ENCODE measurements at places on chromosomes 12 and 14.
A peak's percentile ranks its signal among the peaks of the same experiment; 100 is the strongest.

GRCh38 chr14:93107453-93107852, 8.3 kb downstream of the ITPK1 start:
- no peak for DNase-seq

GRCh38 chr12:46267575-46267824, 1.3 kb downstream of the SLC38A1 start:
- no peak for DNase-seq

DNA sequence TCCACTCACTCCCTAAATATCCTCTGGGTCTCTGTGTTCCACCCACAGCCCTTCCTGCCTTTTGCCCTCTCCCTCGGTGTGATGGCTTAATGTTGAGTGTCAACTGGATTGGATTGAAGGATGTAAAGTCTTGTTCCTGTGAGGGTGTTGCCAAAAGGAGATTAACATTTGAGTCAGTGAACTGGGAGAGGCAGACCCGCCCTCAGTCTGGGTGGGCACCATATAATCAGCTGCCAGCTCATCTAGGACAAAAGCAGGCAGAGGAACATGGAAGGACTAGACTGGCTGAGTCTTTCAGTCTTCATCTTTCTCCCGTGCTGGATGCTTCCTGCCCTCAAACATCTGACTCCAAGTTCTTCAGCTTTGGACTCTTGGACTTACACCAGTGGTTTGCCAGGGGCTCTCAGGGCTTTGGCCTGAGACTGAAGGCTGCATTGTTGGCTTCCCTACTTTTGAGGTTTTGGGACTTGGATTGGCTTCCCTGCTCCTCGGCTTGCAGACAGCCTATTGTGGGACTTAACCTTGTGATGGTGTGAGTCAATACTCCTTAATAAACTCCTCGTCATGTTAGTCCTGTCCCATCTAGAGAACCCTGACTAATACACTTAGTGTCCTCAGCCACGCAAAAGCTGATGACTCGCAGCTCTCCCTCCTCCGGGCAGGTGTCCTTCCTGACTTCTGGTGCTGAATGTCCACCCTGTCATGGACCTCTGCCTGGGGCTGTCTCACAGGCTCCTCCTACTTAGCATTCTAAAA, 5.9 kb downstream of the DGLUCY start:
- no peak for DNase-seq

GRCh38 chr14:37114002-37114401, 58.4 kb downstream of the SLC25A21 start:
- DNase-seq, result no peak

GRCh38 chr14:82720946-82721345, 1187.3 kb upstream of the SEL1L start:
- DNase-seq, result no peak

GRCh38 chr14:34817768-34818167, 57.4 kb downstream of the BAZ1A start:
- no peak for DNase-seq

GRCh38 chr12:10331642-10332239, 24.1 kb downstream of the KLRD1 start:
- DNase-seq, result no peak

GRCh38 chr12:57215668-57216013, 953 bp upstream of the NXPH4 start:
- DNase-seq, result peak; percentile 81

DNA sequence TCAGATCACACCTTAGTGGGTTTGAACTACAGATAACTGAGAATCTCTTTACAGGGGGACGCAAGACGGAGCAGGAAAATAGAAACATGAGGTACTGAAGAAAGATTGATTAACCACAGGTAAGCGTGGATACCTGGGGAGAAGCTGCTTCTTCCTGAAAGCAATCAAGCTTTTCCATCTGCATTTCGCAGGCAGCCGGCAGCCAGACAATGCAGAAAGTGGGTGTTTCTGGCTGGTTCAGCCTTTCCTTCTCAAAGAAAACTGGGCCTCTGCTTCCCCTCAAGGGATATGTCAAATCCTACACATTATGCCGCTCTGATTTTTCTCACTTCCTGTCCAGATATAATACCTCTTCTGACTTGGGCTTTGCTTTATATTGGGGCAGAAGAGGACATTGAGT, 39.1 kb upstream of the PPFIA2 start:
- DNase-seq, result no peak

- DNase-seq, result no peak
Observed at GRCh38 chr12:108240027-108240785, 98.9 kb downstream of the CMKLR1 start.

GRCh38 chr12:16531621-16532020, 74.3 kb downstream of the LMO3 start:
- no peak for DNase-seq

DNA sequence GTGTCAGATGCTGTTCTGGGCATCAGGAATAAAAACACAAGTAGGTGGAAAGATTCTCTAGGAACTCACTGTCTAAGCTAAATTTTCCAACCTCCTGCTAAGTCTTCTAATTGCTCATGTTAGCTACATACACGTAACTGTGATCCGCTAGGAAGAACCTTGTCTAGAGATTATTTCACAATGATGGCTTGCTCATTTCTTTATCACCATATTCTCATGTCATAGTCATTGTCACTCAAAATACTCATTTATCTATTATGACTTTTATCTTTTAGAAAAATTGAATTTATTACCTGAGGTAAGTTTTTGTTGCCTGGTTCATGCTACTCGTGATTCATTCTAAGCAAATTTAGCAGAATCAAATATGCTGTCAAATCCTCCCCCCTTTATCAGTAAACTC, 1402.4 kb upstream of the FLRT2 start:
- no peak for DNase-seq

DNA sequence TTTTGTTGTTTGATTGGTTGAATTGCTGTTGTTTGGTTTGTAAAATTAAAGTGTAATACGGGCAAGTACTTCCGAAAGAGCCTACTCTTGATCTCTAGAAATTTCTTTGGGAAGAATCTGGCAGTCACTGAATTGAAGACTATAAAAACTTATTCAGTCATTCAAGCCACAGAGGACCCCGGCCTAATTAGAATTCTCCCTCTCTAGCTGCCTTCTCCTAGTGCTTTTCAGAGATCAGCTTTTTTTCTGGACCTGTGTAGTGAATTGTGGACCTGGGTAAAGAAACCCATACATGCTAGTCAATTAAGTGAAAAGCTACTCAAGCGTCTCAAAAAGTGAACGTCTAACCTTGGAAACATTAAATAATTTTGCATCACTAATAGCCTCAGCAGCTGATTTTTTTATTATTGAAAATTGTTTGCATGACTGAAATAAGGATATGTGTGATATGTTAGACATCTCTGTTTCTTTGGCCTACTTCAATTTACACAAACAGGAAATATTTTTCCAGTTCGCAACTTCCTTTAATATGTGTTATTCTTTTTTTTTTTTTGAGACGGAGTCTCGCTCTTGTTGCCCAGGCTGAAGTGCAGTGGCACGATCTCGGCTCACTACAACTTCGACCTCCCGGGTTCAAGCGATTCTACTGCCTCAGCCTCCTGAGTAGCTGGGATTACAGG, 27.2 kb downstream of the EFCAB11 start:
- no peak for DNase-seq

DNA sequence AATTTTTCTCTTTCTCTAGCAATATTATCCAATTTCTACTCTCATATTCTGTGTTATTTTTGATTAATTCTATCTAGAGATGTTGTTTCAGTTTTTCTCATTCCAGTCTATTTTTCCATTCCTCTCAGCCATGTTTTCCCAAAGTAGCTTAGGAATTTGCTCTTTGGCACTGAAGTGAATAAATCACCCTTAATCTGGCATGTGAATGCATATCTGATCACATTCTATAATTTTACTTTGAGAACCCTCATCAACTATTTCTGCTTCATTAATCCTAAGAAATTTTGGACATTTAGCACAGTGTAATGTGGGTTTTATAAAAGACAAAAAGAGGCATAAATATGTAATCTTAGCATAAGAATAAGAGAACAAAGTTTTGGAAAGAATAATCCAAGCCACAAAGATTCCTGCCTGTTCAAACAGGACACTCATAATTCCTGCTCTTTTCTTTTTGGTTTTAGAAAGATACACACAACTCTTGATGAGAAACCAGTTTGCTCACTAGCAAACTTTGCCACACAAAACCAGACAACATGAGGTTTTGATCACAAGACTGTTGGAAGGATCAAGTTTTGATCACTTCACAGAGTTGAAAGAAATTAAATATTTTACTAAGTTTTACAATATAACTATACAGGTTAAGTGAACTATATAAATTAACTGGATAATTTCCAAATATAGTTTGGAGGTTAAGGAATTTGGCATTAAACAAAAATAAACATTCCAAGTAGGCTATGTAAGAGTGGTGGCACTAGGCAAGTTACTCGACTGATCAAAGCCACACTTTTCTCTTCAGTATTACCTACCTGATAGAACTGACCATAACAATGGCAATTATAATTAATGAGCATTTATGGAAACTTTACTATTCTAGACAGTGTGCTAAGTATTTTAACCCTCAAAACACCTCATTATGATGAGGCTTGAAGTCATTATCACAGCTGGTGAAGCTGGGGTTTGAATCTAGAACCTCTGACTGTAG, 226.6 kb upstream of the TMTC1 start:
- no peak for DNase-seq

DNA sequence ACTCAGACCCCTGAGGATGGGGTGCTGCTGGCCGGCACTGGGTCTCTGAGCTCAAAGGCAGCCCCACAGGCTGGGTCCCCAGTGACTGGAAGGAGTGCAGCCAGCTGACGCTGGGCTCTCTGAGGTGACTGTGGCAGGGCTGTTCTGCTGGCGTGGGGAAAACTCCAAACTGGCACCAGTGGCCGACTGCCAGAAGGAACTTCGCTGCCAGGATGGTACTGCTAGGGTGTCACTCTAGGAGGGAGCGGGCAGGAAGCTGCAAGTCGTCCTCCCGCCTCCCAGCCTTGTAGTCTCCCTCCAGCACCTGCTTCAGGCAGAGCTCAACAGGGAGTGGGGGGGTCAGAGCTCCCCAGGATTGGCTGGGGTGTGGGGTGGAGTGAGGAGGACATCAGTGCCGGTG, 41.3 kb downstream of the CDC42BPB start:
- DNase-seq, result no peak

DNA sequence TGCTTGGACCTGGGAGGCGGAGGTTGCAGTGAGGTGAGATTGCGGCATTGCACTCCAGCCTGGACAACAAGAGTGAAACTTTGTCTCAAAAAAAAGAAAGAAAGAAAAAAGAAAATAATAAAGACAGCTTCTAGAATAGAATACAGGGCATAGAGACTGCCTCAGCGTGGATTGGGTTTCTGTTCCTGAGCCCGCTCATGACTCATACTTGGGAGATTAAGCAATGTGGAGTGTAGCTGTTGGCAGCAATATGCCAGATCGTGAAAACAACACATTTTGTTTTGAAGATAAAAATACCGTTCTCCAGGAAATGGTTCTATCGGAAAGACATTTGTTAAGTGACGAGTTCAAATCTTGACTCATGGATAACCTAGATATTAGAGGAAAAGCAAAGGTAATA, 67.2 kb downstream of the GLT1D1 start:
- DNase-seq, result no peak

DNA sequence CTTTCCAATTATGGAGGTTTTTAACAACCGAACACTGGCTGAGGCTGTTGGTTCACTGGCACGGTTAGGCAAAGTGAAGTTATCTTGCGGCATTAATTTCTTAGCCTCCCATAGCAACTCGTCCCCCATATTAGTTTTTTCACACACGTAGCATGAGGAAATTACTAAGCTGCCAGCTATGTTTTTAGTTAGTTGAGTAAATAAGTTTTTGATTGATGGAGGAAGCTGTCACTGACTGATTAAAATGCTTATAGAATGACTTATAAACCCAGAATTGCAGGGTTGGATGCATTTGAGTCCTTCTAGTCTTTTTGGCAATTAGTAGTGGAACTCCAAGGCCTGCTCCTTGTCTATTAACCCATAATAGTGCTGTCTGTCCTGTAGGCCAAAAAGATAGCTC, 97.1 kb downstream of the ALG10 start:
- no peak for DNase-seq

DNA sequence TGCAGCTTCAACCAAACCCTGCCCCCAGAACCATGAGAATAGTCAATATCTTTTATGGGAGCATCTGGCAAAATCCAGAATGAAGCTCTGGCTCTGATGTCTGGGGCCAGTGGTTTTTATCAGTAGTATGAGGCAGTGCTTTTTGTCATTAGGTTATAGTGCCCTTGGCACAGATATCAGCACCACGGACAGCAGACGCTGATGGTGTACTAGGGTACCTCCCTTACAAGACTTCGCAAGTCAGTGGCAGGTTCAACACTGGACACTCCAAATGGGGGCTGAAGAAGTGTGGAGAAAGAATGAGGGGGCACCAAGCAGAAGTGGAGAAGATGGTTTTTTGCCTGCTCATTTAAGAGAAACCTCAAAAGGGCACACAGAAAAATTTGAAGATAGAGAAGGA, 68.2 kb upstream of the E2F7 start:
- DNase-seq, result no peak

- DNase-seq, result no peak
Observed at GRCh38 chr14:91219517-91220389, 24.8 kb downstream of the GPR68 start.

DNA sequence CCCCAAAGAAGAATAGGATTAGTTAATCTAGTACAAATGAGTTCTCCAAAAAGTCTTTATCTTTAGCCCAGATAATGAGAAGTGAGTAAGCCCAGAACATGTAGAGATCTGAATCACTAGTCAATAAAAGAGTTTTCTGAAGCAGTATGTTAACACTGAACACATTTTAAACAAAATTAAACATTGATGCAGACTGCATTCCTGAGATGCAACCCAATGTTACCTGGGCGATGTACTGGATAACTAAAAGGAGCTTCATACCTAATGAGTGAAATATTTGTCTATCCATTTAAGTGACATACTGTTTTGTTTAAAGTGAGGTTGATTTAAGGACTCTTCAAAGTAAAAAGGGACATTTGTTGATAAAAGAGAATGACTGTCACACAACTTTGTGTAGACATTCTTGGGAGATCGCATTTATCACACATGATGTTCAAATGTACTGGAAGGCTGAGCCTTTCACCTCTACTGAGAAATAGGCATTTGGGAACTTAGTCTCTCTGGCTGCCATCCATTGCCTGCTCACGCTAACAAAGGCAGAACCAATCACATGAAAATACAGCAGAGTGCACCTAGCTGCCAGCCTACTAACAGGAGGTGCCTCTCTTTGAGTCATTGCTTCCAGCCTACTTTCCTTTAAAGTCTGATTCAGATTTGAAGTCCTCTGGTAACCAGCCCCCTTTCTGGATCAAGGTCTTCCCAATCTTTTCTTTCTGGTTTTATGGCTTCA, 287.7 kb downstream of the BTG1 start:
- DNase-seq, result no peak

DNA sequence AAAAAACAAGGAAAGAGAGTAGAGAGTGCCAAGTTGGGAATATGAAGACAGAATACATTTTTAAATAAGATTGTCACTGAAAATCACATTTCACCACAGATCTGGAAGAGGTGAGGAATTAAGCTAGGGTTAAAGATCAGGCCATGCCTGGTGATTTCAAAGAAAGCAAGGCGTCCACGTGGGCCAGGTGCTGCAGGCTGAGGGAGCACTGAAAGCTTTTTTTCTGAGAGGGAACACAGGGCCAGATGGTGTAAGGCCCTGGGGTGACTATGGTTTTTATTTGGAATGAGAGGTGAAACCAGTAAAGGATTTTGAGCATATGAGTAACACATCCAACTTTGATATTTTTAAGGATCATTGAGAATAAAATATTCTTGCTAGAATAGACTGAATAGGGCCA, 20.9 kb downstream of the SYT1 start:
- DNase-seq, result no peak

All from GM19239 (cell line).